ENCODE measurements at places on chromosomes 1 and 21.

GRCh38 chr1:20885121-20885520 is 98.0 kb upstream of the HP1BP3 start:
- no peak for DNase-seq

DNA sequence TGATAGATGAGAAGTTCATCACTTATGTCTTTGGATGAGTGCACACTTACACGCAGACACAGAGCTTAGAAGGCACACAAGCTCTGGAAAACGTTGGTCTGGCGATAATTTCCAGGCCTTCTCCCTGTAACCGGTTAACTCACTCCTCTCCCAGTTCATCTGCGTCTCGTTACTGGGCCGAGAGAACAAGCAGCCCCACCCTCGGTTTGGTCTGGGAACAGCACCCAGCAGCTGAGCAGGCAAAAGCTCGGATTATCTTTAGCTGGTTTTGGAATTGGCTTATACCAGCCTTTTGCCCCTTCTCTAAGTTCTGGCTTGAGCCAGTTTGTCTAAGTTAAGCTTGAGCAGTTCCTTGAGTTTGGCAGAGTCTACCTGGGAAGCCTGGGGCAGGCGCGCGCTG is 27.3 kb upstream of the COL6A1 start:
- DNase-seq = no peak

- DNase-seq = no peak
These were observed 75.9 kb upstream of the GALNT2 start for GRCh38 chr1:229991104-229991513.

DNA sequence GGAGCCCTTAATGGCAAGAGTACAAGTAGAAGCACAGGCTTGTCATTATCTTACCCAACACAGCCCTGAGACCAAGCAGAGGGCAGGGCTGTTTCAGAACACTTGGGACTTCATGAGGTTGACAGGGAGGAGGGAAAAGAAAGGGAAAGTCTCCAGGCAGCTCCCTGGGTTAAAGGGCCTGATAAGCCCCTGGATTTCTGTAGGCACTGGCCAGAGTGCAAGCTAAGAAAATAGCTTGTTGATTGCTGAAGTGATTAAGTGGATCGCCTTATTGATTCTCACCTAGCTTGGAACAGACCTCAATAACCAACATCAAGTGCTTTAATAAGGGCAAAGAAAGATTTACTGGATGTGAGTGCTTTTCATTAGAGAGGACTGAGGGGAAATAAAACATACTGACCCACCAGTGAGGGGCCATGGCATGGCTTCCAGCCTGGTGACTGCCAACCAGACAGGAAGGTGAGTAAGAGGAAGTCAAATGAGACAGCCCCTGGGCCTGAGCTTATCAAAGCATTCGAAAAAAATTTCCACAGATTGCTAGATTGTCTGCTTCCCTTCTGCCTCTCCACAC is 121.4 kb upstream of the NFIA start:
- no peak for DNase-seq

DNA sequence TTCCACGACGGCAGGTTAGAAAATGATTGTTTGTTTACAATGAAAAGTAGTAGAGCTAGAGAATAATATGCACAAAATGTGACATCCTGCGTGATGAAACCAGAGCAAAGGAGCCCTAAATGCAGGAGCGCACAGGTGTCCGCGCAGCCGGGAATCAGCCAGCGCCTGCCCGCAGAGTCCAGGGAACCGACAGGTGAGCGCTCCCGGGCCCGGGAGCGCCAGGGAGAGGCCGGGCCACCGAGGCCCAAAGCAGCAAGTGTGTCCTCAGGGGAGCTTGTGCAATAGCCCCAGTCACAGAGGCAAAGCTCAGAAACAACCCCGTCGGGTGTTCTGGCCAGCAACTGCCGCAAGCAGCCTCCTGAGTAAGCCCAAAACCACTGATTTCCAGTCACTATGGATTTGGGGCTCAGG is 789 bp upstream of the GALE start:
- DNase-seq = no peak

GRCh38 chr1:53728702-53729455 is 10.1 kb downstream of the GLIS1 start:
- DNase-seq = no peak
